ENCODE measurements at places on chromosomes 6 and 20. TPM values are rescaled to one million over a fixed set of nuclear protein-coding genes. Genes with fewer than 3 reads are reported as not detected.
A peak's percentile ranks its signal among the peaks of the same experiment; 100 is the strongest.

- DNase-seq: no peak
Measured at GRCh38 chr20:57372157-57372556, 19.0 kb upstream of the RBM38 start.

DNA sequence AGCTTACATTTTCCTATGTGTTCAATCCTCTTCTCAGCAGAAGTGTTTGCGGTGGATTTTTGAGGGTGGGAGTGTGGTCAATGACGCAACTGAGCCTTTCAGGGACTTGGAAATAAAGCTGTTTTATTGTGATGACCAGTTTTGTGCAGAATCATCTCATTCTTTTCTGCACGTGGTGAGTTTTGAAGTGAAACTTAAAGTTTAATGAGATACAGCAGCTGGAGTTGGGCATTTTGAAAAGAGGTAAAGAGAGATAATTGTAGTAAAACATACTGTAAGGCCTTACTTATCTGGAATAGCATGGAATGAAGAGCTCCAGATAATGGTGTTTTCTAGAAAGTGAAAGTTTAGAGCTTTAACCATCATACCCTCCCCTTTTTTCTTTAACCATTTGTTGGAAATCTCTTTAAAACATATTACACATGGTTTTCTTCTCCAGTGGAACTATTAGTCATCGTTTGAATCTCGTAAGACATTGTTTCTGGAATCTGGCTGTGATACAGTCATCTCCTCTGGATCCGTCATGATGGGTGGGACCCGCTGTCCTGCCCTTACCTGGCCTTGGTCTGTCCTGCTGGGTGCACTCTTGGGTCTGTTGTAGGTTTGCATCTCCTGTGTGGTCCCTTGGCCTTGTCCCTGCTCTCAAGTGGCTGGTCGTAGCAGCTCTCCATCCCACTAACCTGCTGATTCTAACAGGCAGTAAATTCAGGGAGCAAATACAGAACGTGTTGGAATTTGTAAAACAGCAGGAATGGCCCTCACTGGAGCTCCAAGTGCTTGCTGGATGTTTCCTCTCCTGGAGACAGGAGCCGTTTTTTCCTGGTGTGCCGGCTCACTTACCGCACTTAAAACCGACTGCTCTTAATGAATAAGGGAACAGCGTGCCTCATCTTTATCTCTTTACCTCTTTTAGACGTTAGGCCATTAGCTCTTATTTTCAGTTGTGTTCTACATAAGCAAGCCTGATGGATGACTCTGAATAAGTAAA is 29.8 kb downstream of the UST start:
- DNase-seq: no peak

DNA sequence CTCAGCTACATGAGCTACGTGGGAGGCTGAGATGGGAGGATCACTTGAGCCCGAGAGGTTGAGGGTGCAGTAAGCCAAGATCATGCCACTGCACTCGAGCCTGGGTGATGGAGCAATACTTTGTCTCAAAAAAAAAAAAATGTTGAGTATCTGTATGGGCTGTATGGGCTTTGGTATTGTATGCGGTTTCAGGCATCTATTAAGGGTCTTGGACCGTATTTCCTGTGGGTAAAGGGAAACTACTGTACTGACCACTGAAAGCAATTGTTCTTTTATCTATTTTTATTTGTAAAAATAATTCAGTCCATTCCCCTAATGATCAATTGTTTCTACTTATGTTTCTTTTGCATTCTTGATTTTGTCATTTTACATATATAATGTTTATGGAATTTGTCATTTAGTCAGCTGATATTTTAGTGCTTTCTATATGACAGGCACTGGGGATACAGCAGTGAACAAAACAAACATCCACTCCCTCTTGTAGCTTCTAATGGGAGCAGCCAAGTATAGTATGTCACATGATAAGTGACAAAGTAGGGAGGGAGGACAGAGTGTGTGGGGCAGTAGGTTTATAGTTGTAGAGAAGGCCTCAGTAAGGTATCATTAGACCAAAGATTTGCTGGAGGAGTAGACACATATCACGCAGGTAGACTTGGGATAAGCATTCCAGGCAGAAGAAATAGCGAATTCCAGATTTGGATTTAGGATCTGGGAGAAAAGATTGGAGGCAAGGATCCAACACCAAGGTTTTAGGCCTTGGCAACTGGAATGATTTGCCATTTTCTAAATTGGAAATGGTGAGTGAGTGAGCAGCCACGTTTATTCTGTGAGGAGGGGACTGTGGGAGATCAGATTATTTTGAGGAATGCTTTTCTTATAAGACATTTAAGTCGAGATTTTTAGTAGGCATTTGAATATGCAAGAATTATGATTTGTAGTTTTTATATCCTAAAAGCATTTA is 6.0 kb downstream of the PCMT1 start:
- DNase-seq: no peak

GRCh38 chr20:46251211-46251673 is 57.1 kb downstream of the CDH22 start:
- DNase-seq: no peak

Gene BPIFA1
- polyA plus RNA-seq: not detected

DNA sequence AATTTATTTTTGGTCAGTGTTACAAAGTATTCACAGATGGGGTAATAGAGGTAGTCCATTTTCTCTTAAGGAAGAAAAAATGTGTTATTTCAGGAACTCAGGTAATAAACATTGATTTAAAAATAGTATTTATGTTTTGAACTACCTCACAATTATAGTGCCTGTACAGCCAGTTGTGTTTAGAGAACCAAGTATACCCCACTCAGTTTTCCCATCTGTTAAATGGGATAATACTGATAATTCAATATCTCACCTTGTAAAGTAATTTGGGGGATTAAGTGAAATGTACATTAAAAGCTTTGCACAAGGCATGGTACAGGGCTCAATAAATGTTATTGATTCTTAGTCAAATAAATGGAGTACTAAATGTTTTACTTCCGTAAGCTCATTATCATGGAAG is 4.7 kb downstream of the ZNF451 start:
- DNase-seq: no peak

DNA sequence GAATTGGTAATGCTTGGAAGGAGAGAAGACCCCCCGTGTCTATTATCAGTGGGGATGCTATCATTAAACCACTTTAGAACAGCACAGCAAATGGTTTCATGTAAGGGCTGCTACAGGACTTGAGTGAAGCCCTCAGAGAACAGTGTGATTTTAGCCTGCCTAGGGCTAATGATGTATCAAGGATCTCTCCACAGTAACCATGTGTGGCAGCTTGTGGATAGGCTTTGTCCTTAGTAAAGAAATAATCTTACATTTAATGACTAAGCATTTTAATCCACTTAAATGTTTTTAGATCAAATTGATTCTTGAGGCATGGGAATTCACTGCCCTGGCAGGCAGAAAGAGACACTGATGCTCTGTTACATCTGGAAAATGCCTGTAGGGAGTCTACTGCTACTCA is 495.1 kb downstream of the NKAIN2 start:
- DNase-seq: no peak

DNA sequence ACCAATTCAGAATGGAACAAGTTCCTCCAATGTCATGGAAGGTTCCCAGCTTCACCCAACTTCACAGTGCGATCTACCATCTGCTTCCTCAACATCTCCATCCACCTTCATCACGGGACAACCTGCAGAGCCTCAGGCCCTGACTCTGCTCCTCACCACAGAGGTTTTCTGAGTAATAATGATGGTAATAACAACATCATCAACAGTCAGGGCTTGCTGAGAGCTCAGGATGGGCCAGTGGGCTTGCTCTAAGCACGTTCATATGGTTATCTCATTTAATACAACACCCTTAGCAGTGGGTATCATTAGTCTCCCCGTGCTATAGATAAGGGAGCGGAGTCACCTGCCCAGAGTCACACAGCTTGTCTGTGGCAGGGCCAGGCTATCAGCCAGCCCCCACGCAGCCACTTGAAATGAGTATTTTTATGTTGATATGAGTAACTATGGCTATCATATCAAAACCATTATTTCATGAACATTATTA is 38.6 kb downstream of the PREX1 start:
- no peak for DNase-seq

Gene MLN
- polyA plus RNA-seq: not detected

DNA sequence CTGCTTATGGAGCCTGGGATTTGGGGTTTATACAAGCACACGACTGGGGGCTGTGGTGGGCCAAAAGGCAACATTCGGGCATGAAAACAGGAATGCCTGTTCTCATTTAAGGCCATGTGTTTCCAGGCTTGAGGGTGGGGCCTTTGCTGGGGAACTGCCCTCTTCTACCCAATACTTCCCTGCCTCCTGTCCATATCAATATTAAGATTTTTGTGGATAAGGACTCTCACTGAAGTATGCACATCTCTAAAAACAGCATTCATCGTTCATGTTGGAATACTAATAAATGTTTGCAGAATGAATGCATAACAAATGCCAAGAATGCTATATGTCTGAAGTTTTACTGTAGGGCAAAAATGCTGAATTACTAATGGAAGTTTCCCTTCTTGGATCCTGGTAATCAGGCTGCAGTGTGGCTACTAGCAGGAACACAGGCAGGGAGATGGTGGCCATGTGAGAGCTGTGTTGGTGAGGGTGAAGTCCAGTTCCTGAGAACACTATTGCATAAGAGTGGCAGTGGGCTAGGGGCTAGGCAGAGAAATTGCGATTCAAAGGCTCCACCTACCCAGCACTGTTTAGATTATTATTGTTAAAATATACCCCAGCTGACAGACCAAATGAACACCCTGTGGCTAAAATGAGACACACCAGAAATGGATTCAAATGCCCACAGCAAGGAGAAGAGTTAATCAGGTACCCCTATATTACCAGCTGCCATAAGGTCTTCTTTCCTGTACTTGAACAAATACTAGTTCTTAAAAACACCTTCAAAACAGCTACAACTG is 644.3 kb downstream of the EPM2A start:
- no peak for DNase-seq

DNA sequence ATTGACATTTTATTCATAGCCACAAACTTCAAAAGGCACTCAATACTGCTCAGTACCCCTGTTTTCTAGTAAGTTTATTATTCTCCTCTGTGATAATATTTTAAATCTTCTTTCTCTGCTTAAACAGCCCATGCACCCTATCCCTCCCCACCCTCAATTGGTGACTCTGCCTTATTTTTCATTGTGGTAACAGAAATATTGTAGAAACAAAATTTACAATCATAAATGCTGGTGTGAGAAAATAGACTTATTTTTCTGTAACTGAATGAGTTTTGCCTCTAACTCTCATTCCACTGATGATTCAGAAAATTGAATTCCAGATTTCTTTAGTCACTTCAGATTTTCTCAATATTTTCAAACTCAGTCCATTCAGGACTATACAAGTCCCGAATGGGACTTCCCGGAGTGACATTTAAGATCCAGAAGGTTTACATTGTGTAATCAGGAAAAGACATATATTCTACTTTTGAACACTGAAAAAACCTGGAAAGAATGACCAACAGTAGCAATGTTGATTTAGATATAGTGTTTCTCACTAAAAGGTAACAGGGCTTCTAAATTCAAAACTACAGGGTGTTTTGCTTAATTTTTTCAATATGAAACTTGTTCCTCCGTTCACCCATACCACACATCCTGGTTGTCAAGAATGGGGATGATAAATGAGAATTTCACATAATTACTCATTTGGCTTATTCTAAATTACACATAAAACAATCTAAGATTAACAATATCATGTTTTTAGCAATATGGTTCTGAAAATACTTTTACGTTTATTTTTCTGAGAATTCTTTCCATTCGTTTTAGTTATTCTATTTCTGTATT is 34.8 kb upstream of the UST start:
- no peak for DNase-seq

- no peak for DNase-seq
Measured at GRCh38 chr20:49803418-49803817, 9.2 kb upstream of the SLC9A8 start.

- DNase-seq: peak; percentile 60
Measured at GRCh38 chr6:7246401-7247178, 66.4 kb downstream of the SSR1 start.

DNA sequence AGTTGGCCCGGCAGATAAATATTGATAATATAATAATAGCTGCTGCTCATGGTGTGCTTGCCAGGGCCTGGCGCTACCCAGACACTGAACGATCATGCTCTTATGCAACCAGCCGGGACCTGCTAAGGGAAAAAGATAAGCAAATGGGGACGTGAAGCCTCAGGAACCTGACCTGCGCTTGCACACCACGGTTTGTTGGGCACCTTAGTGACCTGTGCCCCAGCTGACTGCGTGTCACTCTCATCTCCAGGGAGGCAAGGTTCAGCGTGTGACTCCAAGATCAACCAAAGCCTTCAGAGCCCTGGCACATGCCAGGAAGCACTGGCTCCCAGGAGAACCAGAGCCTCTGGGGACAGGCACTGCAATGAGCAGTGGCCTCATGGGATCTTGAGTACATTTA is 111.1 kb downstream of the AGPAT4 start:
- no peak for DNase-seq

- DNase-seq: no peak
Measured at GRCh38 chr20:36742558-36742957, 3.3 kb downstream of the NDRG3 start.

DNA sequence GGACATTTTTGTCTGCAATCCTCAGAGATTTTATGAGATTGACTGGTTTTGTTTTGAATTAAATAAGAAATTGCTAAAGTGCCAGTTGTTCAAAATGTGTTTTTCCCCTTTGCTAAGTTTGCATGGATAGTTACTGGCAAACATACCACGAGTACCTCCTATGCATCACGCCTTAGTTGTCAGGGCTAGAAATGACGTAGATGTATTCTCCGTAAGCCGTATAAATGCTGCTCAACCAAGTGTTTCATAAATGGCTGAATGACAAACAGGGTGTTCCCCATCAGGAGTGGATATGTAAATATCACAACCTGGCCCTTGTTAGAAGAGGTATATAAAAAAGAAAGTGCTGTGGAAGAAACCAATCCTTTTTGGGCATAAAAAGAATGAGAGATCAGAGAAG is 341.1 kb upstream of the ZFP64 start:
- DNase-seq: no peak

Gene WFDC2
- 0.22 TPM for polyA plus RNA-seq

DNA sequence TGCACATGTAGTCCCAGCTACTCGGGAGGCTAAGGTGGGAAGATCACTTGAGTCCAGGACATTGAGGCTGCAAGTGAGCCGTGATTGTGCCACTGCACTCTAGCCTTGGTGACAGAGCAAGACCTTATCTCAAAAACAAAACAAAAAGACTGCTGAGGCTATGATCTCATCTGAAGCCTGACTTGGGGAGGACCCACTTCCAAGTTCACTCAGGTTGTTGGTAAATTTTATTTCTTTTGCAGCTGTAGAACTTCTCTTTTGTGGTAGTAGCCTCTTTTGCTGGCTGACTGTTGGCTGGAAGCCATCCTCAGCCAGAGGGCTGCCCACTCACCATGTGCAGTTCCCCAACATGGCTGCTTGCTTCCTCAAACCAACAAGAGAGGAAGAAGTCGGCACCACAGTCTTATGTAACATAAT is 36.8 kb upstream of the ME1 start:
- peak; percentile 39 for DNase-seq

- peak; percentile 58 for DNase-seq
Measured at GRCh38 chr6:137933696-137934095, 66.6 kb downstream of the TNFAIP3 start.

GRCh38 chr6:169849396-169849795 is 98.0 kb downstream of the ERMARD start:
- DNase-seq: no peak

Gene PHF3
- polyA plus RNA-seq: 10.8 TPM

GRCh38 chr20:40144581-40144980 is 544.5 kb downstream of the MAFB start:
- no peak for DNase-seq

Data from psoas muscle (tissue), 8 donors.